ENCODE measurements at places on chromosomes 13 and 19.
A peak's percentile ranks its signal among the peaks of the same experiment; 100 is the strongest.

DNA sequence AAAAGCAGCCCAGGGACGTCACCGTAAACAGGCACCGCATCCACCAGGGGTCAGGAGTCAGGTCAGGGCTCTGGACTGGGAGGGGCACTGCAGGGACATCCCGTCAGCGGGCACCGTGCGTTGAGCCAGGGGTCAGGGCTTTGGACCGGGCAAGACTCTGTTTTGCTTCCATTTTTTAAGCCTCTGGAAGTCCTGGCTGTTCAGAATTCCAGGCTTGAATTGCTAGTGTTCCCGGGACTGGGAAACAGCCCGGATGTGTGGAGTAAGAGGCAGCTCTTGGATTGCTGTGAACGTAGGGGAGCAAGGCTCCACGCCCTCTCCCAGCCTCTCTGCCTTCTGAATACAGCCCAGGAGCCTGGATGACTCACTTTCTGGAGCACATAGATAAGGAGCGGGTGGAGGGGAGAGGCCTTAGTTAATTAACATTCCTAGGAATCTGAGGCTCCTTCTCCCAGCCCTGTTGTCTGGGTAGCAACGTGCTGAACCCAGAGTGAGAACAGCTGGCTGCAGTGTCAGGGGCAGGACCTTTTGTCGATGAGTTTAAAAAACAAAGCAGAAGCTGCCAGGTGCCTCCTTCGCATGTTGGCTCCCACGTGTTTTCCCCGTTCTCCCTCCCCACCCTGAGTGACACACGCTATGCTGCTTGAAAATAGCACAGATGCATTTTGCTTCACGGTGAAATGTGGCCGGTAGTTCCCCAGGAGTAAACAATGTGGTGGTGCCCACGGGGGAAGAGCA lies 21.9 kb downstream of the ATP11A start:
- peak; percentile 74 for DNase-seq

DNA sequence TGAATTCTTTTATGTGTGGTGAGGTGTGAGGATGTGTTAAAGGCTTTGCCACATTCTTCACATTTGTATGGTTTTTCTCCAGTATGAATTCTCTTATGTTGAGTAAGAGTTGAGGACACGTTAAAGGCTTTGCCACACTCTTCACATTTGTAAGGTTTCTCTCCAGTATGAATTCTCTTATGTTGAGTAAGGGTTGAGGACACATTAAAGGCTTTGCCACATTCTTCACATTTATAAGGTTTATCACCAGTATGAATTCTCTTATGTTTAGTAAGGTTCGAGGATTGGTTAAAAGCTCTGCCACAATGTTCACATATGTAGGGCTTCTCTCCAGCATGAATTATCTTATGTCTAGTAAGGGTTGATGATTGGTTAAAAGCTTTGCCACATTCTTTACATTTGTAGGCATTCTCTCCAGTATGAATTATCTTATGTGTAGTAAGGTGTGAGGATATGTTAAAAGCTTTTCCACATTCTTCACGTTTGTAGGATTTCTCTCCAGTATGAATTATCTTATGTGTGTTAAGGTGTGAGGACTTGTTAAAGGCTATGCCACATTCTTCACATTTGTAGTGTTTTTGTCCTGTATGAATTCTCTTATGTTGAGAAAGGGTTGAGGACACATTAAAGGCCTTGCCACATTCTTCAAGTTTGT lies 27.1 kb downstream of the ZNF724 start:
- no peak for DNase-seq

DNA sequence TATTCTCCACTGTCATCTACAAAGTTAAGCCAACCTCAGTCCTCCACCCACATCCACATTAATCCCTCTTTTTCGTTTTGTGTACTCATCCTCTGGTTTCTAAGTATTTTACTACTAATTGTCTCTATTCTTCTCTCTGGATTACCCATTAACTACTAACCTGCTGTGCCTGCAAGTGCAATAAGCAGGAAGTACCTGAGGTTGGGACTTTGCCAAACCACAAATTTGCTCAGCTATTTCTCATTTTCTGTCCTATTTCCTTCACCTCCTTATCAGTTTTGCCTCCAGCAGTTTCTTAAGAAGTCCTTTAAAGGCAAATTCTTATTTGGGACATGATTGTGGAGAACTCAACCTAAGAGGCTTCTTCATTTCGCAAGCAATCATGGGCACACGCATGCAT lies 1708.9 kb downstream of the SLITRK5 start:
- DNase-seq = no peak

DNA sequence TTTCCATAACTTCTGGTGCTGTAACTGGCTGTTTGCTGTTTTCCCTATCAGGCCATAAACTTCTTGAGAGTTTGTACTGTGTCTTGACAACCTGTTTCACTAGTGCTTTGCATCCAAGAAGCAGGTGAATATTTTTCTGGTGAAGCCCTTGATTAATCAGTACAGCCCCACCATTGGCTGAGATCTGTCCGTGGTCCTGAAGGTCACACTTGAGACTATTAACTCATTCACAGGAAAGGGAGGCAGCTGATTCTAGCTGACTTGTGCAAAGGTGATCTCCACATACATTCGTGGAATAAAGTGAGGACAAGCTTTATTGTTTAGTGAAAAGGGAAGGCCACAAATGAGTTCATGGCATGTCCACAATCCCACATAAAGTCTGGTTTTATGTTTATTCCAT lies 61.4 kb upstream of the ZNF835 start:
- no peak for DNase-seq

DNA sequence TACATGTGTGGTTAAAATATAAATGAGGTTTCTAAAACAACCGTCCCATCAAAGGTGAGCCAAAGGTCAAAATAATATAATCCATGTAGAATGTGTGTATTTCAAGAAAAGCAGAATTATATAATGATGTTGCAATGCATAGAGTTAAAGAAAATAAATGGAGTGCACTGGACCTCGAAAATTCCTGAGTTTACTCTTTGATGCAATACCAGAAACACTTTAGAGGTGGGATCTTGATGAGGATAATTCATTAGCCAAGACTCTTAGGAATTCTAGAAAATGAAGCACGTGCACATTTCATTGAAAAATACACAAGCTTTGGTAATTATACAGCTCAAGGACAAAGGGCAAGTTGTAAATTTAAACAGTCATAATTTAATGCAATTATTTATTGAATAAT lies 508.9 kb upstream of the ARGLU1 start:
- no peak for DNase-seq

DNA sequence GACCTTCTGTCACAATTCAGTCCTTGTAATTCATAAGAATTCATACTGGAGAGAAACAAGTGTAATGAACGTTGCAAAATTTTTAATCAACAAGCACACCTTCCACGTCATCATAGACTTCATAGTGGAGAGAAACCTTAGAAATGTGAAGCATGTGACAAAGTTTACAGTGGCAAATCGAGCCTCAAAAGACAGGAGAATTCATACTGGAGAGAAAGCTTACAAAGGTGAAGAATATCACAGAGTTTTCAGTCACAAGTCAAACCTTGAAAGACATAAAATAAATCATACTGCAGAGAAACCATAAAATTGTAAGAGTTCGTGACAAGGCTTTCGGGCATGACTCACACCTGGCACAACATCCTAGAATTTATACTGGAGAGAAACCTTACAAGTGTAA lies 24.6 kb downstream of the ZNF813 start:
- no peak for DNase-seq

DNA sequence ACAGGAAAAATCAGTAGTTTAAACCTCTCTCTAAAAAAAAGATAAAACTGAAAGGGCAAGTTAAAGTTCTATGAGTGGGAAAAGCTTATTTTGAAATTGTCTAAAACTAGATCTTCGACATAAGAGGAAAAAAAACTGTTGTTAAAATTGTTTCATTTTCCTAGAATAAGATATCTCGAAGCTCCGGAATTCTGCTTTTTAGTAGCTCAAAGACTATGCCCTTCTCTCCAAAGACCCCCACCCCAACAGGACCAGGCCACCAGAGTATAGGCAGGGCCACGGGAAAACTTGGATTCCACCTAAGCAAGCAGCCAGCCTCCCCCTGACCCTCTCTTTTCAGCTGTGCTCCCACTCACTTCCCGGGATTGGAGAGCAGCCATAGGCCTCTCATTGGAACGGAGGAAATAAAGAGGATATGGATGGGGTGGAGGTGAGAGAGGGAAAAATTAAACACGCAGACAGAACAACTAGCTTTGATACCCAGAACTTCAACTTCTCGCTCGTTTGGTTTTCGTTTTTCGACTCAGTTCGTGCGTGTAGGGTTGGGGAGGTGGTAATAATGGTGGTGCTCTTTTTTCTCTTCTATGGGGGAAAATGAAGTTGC lies 3.0 kb downstream of the POU4F1 start:
- no peak for DNase-seq

GRCh38 chr19:33333642-33334041 lies 31.3 kb upstream of the CEBPA start:
- no peak for DNase-seq

- no peak for DNase-seq
These were observed 16.9 kb upstream of the CLASRP start for GRCh38 chr19:45021971-45022370.

DNA sequence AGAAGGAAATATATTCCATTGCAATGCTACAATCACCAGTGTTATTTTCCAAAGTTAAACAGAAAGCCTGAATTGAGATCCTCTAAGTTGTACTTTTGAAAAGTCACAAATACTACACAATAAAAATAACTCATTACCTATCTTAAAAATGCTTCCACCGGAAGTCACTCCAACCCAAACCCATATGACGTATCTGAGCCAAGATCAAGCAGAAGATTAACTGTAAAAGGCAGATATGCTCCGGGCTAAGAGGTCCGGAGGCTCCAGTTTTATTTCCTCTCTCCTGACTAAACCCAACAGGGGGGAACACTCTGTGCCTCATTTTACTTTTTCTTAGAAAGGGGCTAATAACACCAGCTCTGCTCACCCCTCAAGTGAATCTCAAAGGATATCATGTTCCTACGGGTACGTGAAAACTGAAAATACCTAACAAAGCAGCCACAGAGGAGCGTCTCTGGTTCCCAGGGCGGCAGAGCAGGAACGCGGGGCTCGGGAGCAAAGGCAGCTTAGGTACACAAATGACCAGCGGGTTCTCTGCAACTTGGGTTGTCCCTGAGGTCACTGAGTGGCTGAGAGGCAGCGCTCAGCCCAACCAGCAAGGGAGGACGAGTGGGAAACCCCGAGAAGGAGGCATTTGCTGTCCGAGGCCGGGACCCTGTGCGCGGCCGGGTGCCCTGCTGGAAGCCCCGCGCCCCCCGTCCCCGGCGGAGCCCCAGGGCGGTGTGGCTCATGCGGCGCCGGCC lies 750 bp downstream of the RAB20 start:
- DNase-seq = no peak

DNA sequence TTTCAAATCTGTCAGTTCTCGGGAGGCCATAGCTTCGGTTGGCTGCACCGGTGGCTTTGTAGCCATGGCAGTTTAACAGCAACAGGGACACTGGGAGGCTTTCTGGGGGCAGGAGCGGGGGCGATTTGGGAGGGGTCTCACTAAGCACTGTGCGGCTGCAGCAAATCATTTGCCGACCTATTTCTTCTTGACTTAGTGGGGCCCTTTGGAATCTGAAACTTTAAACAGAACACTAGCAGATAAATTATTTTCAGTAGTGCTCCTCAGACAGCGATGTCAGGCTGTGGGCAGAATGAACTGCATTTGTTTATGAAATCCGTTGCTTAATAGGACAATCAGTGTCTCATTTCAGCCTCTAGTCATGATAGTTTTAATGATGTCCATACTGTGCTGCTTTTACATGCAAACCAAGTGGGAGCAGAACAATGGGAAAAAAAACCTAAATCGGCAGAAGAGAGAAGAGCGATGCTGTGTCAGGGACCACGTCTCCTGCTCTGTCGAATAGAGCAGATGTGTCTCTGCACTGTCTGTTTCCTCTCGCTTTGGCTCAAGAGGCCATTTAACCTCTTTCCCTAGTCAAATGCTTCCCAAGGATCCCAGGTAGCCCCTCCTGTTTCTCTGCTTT lies 211.9 kb downstream of the OLFM4 start:
- DNase-seq = no peak

DNA sequence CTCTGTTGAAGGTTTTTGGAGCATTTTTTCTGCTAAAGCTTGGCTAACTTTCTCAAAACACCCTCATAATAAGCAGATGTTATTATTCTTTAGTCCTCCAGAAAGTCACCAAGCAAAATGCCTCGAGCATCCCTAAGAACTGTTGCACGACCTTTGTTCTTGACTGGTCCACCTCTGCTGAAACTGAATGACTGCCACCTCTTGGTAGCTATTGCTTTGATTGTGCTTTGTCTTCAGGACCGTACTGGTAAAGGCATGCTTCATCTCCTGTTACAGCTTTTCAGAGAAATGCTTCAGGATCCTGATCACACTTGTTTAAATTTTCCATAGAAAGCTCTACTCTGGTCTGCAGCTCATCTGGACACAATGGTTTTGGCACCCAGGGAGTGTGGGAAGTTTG lies 254.8 kb downstream of the DCT start:
- DNase-seq = no peak

GRCh38 chr13:76499891-76500290 lies 386.3 kb downstream of the KCTD12 start:
- no peak for DNase-seq

DNA sequence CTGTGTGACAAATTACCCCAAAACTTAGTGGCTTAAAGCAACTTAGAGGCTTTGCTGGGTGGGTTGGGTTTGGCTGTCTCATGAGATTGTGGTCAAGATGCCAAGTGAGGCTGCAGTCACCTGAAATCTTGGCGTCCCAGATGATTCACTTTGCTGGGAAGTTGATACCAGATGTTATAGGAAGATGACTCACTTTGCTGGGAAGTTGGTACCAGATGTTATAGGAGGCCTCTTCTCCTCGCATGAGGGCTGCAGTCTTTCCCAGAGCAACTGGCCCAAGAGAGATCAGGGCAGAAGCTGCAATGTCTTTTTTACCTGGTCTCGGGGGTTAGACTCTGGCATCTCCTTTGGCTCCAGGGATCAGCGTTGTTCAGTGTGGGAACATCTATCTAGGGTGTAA lies 16.8 kb downstream of the TEX29 start:
- no peak for DNase-seq

DNA sequence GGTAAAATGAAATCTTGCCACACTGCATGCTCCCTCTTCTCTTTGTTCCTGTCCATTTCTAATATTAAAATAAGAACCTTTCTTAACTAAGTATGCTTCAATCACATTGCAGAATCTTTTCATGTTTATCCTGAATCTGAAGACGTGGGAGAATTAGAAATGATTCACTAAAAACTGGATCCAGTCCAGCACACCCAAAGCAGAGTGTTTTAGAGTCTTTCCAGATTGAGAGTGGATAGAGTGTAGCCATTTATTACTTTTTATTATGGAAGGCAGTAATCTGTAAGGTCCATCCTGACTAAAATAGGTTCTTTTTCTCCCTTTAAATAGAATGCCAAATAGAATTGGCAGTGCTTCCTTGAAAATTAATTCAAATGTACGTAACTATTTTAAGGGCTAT lies 453.5 kb downstream of the TDRD3 start:
- DNase-seq = no peak
